Caki2 (cell line): ENCODE measurements at places on chromosomes 5 and 9.

- DNase-seq: no peak
Measured at GRCh38 chr5:119313658-119314605, 41.9 kb upstream of the TNFAIP8 start.

- no peak for DNase-seq
Measured at GRCh38 chr5:96088706-96089498, 127.3 kb upstream of the ELL2 start.

GRCh38 chr5:118752969-118753368 is 235.4 kb downstream of the DTWD2 start:
- DNase-seq: no peak

GRCh38 chr9:133002147-133003070 is 23.9 kb downstream of the GFI1B start:
- DNase-seq: no peak

GRCh38 chr9:116515541-116515940 is 171.6 kb upstream of the TRIM32 start:
- peak; percentile 29 for DNase-seq
